Activated CD4-positive, alpha-beta T cell treated with anti-CD3 and anti-CD28 coated beads, Interleukin-2, amount 10 ng/mL, durations not matched to agents 24 days and 14 days (primary cell): ENCODE measurements at places on chromosomes 16 and 17.

DNA sequence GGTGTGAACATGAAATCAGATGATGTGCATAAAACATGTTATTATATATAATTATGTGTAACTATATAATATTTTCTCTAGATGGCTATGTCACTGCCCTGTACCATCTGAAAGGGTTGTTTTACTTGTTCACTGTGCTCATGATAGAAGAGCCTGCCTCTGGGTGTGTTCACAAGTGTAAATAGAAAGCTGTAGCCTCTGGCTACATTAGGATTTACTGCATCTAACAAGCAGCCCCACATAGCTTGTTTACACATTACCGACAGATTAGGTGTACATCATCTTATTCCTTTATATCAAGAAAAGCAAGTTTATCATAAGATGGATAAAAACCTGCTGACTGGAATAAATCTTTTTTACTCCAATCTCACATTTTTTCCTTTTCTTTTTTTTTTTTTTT lies 46.1 kb downstream of the CHD9 start:
- DNase-seq, result no peak

GRCh38 chr16:1770328-1771187 lies 785 bp downstream of the NME3 start:
- DNase-seq, result peak; percentile 83

- no peak for DNase-seq
Measured at GRCh38 chr17:69061721-69062556, 1.2 kb upstream of the ABCA9 start.

DNA sequence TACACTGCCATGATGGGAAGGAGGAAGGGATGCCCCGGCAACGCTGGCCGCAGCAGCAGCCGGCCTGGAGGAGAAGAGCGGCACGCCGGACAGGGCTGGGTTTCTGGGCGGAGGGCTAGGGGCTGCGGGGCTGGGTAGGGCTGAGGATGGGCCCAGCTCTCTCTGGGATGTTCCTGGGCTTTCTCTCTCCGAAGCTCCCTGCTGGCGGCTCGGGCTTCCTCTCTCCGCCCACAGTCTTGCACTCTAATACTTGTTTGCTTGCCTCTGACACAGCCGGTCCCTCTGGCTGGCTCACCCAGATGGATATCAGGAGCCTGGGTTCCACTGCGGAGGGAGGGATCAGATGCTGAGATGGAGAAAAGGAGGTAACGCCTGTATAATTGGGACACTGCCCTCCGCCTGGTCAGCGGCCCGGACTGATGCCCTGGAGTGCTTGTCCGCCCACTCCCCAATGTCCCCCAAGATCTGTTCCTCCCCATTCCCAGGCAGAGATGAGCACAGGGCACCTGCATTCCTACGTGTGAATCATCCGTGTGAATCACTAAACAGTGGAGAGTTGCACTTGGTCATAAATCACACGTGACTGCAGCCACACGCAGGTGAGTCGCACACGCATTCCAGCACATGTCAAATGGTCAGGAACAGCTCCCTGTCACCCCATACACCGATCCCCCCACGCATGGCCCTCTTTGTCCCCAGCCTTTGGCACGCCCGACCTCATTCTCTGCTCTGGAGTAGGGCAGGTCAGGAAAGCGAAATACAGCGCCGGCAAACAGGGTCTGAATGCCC lies at the start of gene ALOXE3:
ALOXE3 (minus strand) TSS at position 535 of the 789 bp plus-strand sequence; CDS start at position 11, 524 bp downstream.
- peak; percentile 69 for DNase-seq

DNA sequence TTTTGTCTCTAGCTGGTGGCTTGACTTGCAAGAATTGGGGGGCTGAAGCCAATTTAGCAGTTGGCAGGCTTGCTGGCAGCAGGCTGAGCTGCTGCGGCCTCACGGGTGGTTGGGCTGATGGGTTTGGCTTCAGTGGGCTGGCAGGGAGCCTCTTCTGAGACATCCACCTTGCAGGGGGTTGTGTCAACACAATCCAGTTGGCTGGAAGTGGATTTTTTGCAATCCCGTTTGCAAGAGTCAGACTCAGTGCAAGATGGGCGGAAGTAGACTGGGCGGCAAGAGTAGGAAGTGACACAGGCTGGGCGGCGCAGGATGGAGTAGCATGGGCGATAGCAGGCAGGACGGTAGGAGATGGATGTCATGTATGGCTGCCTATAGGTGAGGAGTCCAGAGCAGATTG lies 1.5 kb downstream of the KRTAP16-1 start:
- no peak for DNase-seq

DNA sequence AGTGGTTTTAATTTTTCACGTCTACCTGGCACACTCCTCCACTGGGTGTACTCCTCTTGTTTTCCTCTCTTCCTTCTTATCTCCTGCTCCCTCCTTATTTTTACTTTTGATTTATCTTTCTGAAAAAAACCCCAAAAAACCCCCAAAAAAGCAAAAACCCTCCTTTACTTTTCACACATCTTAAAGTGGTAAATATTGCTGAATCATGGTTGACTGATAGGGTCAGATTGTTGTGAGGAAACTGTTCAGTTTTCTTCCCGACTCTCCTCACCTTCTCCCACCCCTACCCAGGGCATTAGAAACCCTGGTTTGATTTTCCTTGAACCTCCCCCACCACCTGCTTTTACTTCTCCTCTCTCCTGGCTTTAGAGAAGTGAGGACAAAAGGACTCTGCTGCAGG lies 25.4 kb downstream of the ARHGAP44 start:
- DNase-seq, result no peak

DNA sequence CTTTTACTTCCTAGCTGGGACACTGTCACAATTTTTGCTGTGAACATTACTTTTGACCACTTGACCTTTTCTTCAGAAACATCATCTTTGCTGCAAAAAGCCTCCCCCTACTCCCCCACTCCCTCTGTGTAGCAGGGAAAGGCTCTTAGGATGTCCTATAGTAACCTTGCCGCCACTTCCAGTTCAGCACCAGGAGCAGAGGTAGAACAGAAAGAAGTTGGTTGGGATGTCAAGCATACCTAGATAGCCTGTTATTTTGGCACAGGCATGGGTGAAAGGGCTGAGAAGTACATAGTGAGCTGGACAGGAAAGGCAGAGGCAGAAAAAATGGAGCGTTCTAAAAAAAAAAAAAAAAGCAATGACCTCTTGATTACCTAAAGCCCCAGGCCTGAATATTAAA lies 31.3 kb downstream of the SMIM36 start:
- no peak for DNase-seq

DNA sequence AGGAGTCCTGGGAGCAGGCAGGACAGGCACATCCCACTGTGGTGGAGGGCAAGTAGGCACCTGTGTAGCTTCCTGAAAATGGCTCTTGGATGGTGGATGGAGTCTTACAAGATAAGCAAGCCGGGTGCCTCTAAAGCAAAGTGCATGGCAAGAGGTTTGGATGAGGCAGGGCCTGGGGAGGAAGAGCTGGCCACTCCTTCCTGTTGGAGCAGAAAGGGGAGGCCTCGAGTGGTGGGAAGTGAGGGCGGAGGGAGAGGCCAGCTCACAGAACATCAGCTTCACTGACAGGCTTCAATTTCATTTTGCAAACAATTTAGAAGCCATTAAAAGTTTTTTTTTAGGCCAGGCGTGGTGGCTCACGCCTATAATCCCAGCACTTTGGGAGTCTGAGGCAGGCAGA lies 31.0 kb downstream of the CD300A start:
- no peak for DNase-seq

DNA sequence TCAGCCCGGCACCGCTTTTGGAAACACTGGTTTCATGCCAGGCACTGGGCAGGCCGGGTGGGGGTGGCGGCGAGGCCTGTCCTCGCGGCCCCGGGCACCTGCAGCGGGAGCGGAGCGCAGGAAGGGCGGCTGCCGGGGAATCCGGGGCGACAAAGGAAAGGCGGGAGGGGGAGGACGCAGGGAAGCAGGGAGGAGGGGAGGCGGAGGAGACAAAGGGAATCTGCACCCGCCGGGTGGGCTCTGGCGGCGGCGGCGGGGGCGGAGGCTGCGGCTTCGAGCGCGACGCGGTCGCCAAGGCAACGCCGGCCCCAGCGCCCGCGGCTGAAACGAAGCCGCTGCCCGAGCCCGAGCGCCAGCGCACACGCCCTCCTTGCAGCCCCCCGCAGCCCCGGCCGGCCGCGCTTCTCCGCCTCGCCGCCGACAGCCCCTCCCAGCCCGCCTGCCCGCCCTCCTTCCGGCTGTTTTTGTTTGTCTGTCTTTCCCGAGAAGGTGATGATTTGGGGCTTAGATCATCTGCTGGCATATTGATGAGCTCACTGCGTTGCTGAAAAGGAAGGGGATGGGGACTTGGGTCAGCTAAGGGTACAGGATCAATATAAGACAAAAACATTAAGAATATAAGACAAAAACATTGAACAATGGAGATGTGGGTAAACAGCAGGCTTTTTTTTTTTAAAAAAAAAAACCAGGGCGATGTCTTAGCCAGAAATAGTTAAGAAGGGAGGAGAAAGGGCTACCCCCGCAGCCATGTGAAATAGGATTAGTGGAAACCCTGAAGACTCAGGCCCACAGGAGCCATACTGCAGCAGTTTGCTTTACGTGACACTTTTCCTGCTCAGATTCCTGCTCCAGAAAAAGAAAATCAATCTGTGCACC lies 32.7 kb downstream of the CDK5R1 start:
- peak; percentile 89 for DNase-seq

GRCh38 chr17:70658317-70658716 lies 489.0 kb downstream of the KCNJ2 start:
- DNase-seq, result no peak

DNA sequence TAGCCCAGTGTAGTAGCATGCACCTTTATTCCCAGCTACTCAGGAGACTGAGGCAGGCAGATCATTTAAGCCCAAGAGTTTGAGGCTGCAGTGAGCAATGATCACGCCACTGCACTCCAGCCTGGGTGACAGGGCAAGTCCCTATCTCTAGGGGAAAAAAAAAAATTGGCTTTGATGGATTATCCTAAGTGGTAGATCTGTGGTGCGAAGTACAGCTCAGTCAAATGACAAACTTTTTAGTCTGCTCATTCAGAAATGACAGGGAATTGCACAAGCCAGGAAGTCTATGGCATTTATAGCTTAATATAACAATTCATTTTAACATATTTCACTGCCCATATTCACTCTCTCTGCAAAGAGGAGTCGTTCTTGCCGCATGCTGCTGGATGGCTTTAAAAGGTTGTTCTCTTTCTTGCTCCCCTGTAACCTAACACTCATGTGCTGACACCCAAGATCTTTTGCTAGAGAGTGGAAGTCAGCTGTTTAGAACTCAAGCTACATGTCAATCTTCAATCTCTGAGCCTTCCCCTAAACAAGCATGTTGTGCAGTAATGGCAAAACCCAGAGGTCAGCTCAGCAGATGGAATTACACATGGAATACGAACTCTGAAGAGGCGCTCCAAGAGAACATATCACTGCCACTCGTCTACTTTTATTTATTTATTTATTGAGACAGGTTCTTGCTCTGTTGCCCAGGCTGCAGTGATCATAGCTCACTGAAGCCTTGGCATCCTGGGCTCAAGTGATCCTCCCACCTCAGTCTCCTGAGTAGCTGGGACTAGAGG lies 32.8 kb downstream of the RNF157 start:
- DNase-seq, result no peak

DNA sequence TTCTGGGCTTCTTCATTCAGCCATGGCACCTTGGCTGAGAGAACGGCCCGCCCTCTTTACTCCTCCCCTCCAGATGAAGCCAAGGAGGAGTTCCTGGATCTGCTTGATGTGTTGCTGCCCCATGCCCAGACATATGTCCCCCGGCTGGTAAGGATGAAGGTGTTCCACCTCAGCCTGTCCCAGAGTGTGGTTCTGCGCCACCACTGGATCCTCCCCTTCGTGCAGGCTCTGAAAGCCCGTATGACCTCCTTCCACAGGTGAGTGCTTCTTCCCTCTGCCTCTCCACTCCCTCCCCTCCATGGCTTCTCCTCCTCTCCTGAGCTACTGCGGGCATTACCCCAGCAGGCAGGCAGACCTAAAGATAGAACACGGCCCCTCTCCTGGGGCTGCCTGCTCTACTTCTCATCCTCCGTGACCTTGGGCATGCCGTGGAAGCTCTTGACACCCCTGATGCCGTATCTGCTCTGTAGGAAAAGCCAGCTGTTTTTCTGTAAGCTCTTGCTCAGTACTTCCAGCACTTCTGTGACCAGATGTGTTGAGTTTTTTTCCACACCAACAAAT lies 8.7 kb downstream of the USB1 start:
- no peak for DNase-seq

DNA sequence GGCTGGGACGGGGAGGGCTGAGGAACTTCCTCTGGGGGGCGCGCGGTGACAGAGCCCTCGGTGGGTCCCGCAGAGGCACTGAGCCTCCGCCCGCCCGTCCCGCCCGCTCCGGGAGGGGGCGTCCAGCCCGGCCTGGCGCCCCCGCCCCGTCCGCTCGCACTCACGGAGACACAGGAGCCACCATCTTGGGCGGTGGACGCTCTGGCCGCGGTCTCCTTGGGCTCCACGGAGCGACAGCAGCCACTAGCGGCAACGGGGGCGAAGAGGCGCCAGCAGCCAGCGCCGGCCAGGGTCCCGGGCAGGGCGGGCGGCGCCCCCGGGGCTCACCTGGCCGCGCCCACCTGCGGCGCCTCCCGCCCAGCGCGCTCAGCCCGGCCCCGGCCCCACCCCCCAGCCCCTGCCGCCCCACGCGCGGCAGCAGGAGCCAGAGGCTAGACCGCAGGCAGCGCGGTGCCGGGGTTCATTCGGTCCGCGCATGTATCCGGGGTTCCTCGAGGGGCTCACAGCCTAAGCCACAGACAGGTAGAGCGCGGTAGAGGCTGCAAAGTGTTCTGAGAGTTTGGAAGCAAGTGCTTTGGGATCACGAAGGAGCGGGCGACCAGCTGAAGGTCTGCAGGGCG lies at the start of gene C17orf113:
C17orf113 (minus strand) TSS at position 209 of the 620 bp plus-strand sequence. CDS start 7,225 bp downstream, outside the sequence.
- peak; percentile 80 for DNase-seq

DNA sequence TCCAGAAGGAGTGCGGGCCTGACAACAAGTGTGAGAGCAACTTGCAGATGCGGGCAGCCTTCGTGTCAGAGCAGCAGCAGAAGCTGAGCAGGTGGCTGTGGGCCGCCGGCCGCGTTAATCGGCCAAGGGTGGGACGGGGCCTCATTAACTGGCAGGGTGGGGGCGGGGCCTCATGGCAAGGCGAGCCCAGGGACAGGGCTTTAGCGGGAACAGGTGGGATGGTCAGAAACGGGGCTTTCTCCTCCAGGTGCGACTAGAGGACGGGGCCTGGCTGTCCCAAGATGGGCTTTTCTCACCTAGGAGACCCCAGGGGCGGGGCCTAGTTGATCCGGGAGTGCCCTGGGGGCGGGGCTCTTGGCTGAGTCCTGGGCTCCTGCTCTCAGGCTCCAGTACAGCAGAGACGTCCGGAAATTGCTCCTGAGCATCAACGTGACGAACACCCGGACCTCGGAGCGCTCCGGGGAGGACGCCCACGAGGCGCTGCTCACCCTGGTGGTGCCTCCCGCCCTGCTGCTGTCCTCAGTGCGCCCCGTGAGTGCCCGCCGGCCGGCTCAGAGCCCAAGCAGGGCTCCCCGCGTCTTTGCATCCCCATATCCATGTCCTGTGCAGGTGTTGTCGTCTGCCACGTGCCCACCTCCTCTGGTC lies 18.4 kb upstream of the PDK2 start:
- no peak for DNase-seq

GRCh38 chr16:14232106-14232864 lies 161.2 kb downstream of the MRTFB start:
- DNase-seq, result no peak

DNA sequence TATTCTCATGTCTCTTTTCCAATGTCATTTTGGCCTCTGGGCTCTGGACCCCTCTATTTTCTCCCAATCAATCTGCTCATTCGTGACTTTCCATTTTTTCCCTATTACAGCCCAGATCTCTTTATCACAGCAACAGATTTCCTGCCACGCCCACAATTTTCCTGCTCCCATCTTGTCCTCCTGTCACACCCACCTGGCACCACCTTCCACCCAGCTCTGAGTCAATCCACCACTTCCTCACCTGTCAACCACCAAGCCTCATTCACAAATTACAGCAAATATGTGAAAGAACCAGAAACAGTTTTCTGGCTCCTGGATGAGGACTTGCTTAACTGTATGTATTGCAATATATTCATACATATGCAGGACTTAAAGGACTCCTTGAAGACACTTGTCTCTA lies 311.3 kb downstream of the GRIN2A start:
- no peak for DNase-seq
